ENCODE measurements at places on chromosomes 6 and 20.

DNA sequence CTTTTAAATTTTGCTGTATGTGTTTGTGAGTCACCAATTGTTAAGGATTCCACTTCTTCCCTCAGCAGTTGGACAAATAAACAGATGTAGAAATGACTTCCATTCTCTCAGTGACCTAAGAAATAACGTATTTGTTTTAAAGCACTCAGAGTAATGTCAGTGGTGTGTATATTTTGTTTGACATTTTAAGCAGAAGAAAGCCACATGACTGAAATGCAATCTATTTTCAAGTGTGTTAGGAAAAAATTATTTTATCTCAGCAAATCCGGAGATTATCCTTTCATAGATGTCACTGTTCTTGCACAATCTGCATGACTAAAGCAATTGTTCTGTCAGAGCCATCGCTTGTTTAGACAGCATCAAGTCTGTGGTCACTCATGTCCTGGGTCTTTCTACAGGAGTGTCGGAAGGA lies 77.1 kb downstream of the JAG1 start:
- no peak for DNase-seq

- DNase-seq: no peak
Observed at GRCh38 chr20:14069796-14070195, 74.5 kb downstream of the MACROD2 start.

DNA sequence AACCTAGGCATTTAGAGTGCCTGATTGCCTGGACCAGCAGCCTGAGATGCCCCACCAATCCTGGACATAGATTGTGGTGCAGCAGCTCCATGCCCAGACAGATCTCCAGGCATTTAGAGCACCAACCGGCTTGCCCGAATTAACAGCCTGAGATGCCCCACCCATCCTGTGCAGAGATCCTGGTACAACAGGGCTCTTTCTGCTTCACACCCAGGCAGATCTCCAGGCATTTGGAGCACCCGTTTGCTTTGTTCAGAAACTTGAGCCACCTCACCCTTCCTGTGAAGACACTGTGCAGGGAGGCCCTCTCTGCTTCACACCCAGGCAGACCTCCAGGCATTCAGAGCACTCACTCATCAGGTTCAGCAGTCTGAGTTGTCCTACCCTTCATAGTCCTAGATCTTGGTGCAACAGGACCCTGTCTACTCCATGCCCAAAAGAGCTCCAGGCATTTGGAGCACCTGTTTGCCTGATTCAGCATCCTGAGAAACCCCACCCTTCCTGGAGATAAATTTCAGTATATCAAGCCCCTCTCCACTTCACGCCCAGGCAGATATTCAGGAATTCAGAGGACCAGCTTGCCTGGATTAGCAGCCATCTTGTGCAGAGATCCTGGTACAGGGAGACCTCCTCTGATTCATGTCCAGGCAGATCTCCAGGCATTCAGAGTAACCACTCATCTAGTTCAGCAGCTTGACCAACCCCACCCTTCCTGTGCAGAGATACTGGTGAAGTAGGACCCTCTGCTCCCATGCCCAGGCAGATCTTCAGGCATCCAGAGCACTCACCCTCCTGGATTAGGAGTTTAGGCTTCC lies 189.2 kb upstream of the FERMT1 start:
- DNase-seq: no peak

DNA sequence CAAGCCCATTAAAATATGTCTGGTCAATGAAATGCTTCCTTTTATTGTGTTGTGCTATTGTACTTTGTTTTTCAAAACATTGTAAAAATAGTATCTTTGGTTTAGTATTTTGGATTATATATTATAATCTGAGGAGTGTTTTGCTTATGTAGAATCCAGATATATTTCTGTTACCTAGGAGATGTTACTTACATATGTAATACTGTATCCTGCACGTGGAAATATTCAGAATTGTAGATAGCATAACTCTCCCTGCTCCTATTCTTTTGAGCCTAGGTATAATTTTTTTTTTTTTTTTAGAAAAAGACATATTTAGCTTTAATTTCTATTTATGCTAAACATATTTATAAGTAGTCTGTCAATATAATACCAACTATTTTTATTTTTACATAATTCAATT lies 130.6 kb downstream of the CD109 start:
- no peak for DNase-seq

DNA sequence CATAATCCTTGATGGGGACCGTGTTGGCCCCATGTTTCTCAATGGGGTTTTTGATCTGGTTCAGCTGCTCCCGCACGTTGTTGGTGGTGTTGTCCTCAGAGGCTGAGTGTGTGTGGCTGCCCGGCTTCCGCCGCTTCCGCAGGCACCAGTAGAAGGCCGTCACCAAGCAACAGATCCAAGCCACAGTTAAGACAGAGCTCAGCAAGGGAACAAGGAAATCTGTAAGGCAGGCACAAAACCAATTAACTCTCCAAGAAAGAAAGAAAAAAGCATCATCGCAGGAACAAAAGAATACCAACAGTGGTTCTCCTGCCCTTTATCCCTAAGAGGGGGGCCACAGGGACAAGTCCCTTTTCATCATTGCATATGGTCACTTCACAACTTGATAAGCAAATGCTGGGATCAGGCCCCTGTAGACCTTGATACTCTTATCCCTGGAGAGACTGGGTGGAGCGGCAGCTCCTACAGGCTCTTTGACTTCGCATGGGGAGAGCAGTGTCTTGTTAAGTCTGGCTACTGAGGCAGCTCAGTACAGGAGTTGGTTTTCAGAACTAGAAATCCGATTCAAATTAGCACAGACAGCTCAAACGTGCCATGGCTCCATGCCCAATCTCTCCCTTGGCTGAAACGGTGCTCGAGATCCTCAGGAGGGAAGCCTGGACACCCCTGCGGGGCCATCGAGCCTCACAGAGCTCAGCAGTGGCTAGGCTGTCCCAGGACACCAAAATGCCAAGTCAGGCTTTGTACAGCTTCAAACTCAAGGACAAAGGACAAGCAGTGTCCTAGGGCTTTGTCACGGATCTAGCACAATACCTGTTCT lies 33.9 kb downstream of the JAG1 start:
- no peak for DNase-seq

GRCh38 chr6:3137057-3137777 lies 18.7 kb downstream of the BPHL start:
- no peak for DNase-seq

DNA sequence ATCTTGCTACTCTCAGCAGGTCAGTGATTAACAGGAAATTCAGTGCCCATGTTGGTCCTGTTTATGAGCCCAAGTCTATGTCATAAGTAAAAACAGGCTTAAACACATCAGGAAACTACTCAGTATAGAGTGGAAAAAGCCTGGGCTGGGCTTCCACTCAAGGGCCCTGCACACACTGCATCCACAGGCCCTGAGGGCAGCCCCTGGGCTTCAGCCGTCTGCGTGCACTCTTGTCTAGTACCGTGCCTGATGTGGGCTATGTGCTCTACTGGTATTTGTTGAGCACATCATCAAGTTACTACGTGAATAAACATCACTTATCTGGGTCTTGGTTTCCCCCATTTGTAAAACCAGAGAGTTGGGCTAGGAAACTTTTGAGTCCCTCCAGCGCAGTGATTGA lies 135.2 kb downstream of the PACRG start:
- DNase-seq: no peak

- no peak for DNase-seq
Observed at GRCh38 chr6:157860505-157860991, 37.5 kb downstream of the SNX9 start.

- DNase-seq: peak; percentile 12
Observed at GRCh38 chr6:34656378-34657036, 40.1 kb downstream of the ILRUN start.

DNA sequence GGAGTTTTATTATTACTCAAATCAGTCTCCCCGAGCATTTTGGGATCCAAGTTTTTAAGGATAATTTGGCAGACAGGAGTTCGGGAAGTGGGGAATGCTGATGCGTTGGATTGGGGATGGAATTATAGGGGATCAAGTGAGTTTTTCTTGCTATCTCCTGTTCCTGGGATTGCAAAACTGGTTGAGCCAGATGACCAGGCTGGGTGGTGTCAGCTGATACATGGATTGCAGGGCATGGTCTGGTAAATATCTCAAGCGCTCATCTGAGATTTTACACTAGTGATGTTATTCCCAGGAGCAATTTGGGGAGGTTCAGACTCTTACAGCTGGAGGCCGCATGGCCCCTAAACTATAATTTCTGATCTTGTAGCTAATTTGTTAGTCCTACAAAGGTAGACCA lies 54.7 kb downstream of the ENPP1 start:
- DNase-seq: no peak

- no peak for DNase-seq
Observed at GRCh38 chr6:83169511-83169910, 23.6 kb downstream of the PGM3 start.

DNA sequence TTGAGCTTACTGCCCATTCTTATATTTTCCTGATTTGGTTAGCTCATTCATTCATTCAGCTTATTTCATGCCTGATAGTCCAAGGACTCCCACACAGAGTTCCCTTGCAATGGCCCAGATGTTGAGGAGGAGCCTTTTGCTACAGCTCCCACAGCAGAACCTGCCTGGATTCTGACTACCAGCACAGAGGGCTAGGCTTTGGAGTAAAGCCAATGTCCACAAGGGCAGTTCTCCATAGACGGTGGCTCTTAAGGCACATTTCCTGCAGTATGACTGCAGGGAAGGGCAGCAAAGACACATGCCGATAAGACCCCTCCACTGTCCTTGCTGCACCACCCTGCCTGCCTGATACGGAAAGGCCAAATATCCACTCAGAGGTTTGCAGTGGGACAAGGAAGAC lies 112.3 kb upstream of the SYNDIG1 start:
- DNase-seq: no peak

GRCh38 chr20:53369871-53370270 lies 223.8 kb downstream of the ZNF217 start:
- no peak for DNase-seq

- no peak for DNase-seq
Observed at GRCh38 chr6:99026135-99026534, 78.4 kb upstream of the FBXL4 start.

GRCh38 chr6:145112711-145113148 lies 622.6 kb downstream of the EPM2A start:
- DNase-seq: no peak

GRCh38 chr20:63343460-63344445 lies 17.4 kb downstream of the CHRNA4 start:
- no peak for DNase-seq

DNA sequence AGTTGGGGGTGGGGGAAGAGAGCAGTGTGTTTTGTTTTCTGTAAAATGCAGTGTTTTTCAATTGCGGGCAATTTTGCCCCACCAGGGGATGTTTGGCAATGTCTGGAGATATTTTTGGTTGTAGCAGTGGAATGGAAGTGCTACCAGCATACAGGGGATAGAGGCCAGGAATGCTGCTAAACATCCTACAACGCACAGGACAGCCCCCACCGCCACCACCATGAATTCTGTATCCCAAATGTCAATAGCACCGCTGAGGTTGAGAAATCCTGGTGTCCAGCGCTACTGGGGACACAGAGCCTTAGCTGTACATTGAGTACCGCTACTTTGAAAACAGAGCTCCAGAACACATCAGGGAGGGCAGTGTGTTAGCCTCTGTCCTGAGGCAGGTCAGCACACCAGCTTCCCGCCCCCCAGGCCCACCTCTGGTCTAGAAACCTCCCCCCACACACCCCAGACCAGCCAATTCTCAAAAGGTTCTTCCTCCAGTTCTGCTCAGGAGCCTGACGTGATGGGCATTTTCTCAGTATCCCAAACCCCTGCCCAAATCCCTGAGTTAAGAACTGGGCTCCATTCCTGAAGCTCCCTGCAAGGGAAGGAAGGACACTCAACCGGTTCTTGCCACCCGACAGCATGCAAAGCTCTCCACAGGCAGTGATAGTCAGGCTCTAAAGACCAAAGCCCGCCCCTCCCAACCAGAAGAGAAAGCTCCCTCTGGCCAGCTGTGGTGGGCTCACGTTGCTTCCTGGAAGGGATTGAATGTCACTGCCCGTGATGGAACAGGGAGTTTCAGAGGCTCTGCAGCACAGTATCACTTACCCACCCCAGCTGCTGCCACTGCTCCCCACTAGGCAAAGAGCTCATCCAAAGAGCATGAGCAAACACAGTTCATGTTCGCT lies 321.5 kb upstream of the JARID2 start:
- DNase-seq: no peak

GRCh38 chr6:85126485-85127167 lies 323.3 kb upstream of the NT5E start:
- DNase-seq: no peak

- peak; percentile 16 for DNase-seq
Observed at GRCh38 chr20:33443006-33443511, 504 bp downstream of the SNTA1 start.

- DNase-seq: no peak
Observed at GRCh38 chr20:17043323-17043722, 183.5 kb upstream of the PCSK2 start.

DNA sequence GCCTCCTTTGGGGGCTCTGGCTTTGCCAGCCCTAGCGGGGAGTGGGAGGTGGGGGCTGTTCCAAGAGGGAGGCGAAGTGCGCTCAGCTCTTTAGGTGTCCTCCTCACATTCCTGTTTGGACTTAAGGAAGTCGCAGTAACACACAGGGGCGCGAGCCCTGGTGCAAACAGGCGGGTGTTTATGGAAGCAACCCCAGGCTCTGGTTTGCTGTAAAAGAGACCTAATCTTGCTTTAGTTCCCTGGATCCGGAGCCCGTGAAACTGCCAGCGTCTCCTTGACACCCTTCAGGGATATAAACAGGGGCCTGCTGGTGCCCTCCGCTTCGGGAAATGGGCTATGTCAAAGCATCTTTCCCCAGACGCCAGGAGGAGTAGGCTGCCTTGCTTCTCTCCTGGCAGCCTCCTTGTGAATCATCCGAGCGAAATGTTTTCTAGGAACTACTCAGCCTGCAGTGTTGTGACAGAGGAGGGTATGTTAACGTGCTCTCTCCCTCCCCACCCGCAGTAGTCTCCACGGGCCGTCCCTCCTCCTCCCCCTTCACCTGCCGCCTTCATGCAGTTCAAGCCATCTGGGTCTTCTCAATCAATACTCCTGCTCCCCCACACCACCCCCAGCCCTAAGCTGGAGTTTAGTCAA lies 168.0 kb upstream of the LRFN2 start:
- no peak for DNase-seq

DNA sequence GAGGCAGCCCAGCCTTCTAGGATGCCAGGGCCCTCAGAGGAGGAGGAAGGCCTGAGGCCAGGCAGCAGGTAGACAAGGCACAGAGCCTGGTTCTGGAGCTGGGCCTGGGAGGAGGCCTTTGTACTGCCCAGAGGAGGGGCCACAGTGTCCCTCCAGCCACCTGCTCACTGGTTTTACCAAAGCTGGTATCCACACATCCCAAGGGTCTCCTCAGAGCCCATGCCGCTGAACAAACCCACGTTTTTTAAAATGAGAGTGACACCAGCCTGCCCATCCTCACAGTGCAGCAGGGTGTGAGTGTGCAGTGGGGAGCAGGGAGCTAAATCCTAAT lies 162.7 kb downstream of the LY86 start:
- DNase-seq: no peak

DNA sequence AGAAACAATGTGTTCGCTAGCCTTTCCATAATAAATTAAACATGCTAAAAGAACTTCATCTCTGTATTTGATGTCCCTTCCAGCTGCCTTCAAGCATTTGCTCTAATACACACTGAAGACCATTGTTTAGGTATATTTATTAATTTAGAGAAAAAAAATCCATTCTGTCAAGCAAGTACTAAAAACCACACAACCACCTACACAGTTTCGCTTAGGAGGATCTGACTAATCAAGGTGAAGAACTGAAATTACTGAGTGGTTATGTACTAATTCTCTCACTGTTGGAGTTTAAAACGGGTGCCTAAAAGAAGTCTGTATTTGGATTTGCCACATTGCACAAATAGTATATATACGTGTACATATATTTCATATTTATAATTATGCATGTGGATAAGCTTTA lies 58.9 kb downstream of the GMDS start:
- no peak for DNase-seq

Data from effector CD4-positive, alpha-beta T cell (primary cell).